ENCODE measurements at places on chromosomes 4 and X. TPM values are rescaled to one million over a fixed set of nuclear protein-coding genes. Genes with fewer than 3 reads are reported as not detected.

- no peak for DNase-seq
Measured at GRCh38 chr4:80189956-80190677, 7.2 kb upstream of the PRDM8 start.

DNA sequence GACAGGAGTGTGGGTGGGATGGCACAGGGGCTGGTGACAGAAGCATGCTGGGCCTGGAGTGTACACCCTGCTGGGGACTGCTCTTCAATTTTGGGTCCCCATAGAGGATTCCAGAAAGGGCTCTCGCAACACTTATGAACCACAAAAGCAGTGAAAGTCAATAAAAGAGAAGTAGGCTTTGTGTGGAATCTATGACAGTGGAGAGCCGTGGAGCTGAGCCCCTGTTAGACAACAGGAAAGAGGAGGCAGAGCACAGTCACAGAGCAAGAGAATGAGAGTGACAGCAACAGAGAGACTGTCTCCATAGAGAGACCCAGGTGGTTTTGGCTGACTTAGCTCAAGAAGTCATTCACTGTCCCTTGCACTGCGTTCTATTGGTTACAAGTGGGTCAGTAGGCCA, 135.1 kb upstream of the ATP6AP2 start:
- no peak for DNase-seq

DNA sequence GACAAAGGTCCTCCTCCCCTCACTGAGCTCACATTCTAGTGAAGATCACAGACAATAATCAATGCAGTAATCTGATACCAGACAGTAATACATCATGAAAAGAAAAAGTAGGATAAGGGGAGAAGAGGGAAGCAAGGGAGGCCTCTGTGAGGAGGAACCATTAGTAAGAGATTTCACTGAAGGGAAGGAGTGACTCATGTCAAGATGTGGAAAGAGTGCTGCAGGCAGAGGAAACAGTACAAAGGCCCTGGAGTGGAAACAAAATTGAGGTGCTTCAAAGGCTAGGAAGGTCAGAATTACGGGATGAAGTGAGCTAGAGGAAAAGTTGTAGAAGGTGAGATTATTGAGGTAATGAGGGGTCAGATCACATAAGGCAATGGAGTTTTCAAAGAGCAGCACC, 38.1 kb downstream of the LAMTOR3 start:
- no peak for DNase-seq

GRCh38 chr4:141702472-141703182, 66.2 kb downstream of the IL15 start:
- DNase-seq: no peak

- no peak for DNase-seq
Measured at GRCh38 chr4:179563741-179564140, 2121.5 kb upstream of the AGA start.

The RPA4 gene
- total RNA-seq: 3.9 TPM

The IL3RA gene
- total RNA-seq: 5.6 TPM

The TLR6 gene
- 1.5 TPM for total RNA-seq

The TMEM271 gene
- total RNA-seq: not detected

The ARHGEF38 gene
- total RNA-seq: not detected

The FAM241A gene
- total RNA-seq: 2.8 TPM

The POU4F2 gene
- total RNA-seq: not detected

Measured in sigmoid colon (tissue), 7 donors.